ENCODE measurements at places on chromosomes 2 and 18.

- peak; percentile 34 for DNase-seq
These were observed 44.5 kb upstream of the C2orf74 start for GRCh38 chr2:61117534-61117933.

GRCh38 chr2:161031511-161031910, 128.7 kb upstream of the TANK start:
- DNase-seq, result no peak

DNA sequence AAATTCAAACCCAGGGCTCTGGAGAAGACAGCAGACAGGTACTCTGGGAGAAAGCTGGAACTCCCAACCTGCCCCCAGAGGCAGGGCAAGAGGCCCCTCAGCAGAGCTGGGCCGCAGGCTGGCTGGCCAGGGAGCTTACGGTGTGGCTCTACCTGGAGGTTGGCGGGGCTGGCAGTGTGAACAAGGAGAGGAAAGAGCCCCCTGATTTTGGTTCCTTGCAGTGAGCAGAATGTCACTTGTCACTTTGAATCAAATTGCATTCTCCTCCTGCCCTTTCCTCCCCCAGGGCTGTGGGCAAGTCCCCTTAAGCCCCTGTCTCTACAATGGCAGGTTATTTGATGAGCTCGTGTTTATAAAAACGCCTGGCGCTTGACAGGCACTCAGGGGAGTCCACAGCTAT, 32.6 kb downstream of the MYO7B start:
- no peak for DNase-seq

DNA sequence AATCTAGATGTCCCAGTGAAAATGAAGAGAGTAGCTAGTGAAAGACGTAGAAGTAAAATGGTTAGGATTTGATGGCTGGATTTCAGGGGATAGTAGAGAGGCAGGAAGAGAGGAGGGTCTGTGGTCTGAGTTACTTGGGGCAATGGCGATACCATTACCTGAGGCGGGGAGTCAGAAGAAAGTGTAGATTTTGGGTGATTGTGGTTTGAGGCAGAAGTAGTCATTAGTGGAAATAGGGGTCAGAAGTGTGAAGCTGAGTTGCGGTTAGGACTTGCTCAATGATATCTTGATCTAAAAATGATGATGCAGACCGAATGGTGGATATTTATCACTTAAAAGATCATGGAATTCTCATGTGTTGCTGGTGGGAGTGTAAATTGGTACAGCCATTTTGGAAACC, 41.0 kb downstream of the CEP192 start:
- no peak for DNase-seq

GRCh38 chr18:49169037-49169521, 218.3 kb upstream of the SMAD7 start:
- peak; percentile 74 for DNase-seq

- no peak for DNase-seq
These were observed 158.0 kb downstream of the ALK start for GRCh38 chr2:29763371-29763770.

DNA sequence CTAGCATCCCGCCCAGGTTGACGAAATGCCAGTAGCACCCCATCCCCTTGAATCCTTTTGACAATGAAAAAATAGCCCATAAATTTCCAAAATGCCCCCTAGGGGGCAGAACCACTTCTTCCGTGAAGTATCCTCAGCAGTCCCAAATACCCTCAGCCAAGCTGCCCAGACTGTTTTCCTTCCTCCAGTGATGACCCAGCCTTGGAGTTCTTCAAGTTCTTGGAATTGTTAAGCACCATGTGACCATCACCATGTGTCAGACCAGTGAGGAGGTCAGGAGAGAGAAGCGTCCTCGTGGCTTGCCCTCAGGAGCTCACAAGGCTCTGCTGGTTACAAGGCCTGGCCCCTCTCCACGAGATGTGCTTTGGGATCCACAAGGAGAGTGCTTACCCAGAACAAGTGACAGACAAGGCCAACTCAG, 1.4 kb upstream of the SLC23A3 start:
- DNase-seq, result no peak

DNA sequence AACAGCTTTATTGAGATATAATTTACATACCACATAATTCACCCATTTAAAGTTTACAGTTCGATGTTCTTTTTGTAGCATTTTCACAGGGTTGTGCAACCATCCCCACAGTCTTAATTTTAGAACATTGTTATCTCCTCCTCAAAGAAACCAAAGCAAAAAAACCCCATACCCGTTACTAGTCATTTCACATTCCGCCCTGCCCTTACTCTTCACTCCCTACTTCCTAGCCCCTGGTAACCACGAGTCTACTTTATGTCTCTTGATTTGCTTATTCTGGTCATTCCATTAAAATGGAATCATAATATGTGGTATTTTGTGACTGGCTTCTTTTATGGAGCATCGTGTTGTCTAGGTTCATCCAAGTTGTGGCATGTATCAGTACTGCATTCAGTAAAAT, 137.7 kb downstream of the TANC1 start:
- DNase-seq, result no peak

DNA sequence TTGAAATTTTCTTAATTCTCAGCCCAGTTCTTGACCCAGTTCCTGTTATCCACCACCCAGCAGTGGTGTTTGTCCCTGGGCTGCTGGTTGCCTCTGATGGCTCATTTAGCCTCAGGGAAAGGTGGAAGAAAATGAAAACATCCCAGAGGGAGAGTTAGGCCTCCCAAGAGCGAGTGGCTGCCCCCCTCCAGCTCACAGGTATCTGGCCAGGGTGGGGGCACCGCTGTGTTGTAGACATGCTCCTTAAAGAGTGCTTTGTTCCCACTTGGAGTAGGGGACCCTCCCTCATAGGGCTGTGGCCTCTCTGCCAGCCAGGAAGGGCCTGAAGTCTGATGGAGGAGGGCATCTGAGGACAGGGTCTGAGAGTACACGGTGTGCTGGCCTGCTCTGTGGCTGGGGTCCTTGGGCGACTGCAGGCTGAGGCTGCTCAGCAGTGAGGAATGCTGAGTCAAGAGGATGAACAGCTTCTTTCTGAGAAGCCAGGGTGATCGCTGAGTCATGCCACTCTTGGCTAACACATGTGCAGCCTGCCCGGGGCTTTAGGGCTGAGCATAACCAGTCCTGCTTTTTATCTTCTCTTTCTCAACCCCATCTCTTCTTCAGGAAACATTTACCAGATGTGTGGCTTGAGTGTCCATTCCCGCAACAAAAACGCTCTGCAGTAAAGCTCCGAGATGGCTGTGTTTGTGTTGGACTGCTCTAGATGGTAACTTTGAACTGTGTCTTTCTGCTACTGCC, 72.3 kb downstream of the IL1R2 start:
- no peak for DNase-seq

GRCh38 chr18:37483221-37483971, 82.2 kb downstream of the CELF4 start:
- no peak for DNase-seq

- no peak for DNase-seq
These were observed 16.2 kb downstream of the DOCK10 start for GRCh38 chr2:225025917-225026571.

GRCh38 chr2:174826051-174826450, 61.8 kb upstream of the CHRNA1 start:
- DNase-seq, result no peak

DNA sequence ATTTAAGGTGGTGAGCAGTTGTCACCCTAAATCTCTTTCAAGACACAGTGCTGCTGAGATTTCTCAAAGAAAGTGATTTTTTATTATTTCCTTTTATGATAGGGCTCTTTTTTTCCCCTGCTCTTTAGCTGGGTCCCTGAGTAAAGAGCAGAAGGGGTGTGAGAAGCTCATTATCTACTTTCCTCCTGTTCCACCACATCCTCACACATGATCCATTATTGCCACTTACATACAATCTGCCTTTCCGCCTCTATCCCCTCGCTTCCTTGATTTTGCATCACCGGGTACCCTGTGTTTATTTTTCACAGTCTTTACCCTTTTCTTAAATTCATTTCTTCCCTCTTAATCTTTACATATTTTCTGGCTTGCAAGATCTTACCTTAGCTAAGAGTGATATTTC, 93.9 kb upstream of the CCDC85A start:
- no peak for DNase-seq

DNA sequence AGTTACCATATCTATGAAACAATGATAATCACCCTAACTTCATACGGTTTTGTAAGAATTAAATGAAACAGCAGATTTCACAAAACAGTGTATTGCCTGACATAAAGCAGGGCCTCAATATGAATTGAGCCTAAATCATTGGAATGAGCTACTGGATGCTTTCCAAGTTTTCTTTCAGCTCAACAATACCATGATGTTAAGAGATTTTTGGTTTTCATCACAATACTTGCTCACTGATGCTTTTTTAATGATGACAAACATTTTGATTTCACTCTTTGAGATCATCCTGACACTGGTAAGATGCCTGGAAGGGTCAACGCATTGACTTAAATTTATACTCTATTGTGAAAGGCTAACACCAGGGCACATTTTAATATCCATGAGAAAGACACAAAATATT, 377.5 kb downstream of the ZNF521 start:
- DNase-seq, result no peak

GRCh38 chr18:5461041-5461440, 82.8 kb downstream of the EPB41L3 start:
- no peak for DNase-seq

- DNase-seq, result no peak
These were observed 962 bp downstream of the TANK start for GRCh38 chr2:161161074-161161706.

DNA sequence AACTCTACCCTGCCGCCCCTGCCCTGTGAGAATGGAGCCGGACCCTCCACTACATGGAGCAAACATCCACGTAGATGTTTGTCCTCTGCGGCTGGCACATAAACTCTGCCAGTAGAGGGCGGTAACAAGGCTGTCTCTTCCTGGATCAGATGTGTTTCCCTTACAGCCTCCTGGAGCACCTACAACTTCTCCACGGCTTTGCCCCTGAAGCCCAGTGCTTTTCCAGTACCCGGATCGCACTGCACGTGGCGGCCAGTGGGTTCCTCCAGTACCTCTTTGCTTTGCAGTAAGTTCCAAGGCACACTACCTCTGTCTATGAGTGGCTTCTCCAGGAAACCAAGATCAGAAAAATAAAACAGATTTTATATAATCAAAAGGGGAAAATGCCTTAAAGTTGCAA, 651.3 kb downstream of the DCDC2C start:
- DNase-seq, result no peak

DNA sequence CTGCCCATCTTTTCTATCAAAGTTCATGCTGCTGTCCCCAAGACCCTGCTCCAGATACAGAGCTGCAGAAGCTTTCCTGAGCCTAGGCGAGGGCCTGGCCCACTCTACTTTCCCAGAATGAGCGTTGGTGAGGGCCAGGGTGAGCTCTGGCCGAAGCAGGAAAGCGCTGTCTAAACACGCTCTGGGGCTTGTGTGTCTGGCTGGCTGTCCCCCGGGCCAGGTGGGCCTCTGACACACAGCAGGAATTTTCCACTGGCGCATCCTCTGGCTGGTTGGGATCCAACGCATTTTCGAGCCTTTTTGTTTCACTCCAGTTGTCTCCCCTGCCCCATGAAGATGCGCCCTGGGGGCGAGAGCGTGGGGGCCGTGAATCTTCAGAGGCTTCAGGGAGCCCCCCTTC, 17.8 kb upstream of the KCNK3 start:
- DNase-seq, result no peak

GRCh38 chr2:212864186-212864585, 287.2 kb downstream of the IKZF2 start:
- no peak for DNase-seq

DNA sequence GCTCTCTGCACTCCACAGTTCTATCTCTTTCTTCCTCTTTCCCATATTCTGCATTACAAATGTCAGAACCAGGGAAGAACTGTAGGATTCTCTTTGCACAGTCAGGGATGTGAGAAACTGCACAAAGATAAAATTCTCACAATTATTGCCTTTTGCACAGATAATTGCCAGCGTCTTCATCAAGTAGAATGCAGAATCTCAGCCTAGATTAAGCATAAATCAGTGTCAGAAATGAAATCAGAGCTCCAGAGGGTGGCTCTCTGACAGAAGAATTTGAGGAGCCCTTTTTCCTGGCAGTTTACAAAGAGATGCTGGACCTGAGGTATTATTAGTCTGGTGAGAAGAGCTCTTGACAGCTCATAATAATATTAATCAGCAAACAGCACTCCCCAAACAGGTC, 173.1 kb downstream of the PTH2R start:
- no peak for DNase-seq

DNA sequence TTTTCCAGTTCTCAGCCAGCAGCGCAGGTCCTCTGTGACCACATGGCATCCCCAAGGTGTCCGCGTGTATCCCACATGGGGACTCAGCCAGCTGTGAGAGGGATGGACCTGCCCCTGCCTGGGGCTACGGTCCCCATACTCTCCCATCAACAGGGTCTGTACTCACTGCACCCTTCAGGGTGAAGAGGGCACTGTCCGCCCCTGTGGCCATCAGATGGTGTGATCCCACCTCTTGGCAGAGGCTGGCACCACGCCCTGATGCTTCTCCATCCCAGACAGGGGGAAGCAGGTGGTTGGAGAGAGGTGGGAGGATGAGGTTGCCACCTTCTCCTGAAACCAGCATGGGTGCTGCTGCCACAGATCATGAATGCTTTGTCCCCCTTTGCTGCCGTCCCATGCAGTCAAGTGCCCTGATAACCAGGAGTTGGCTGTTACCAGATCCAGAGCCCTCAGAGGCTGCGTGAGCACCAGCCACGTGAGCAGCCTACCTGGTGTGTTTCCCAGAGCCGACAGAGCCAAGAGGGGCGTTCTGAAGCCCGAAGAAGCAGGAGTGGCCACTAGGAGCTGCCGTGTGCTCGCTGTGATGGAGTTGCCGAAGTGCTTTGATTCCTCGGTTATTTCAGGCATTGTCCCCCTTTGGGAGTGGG, 93.9 kb downstream of the SH3RF3 start:
- DNase-seq, result no peak

GRCh38 chr2:85158559-85159273, 25.5 kb downstream of the TCF7L1 start:
- no peak for DNase-seq

- DNase-seq, result no peak
These were observed 11.9 kb downstream of the NGEF start for GRCh38 chr2:233000886-233001750.

DNA sequence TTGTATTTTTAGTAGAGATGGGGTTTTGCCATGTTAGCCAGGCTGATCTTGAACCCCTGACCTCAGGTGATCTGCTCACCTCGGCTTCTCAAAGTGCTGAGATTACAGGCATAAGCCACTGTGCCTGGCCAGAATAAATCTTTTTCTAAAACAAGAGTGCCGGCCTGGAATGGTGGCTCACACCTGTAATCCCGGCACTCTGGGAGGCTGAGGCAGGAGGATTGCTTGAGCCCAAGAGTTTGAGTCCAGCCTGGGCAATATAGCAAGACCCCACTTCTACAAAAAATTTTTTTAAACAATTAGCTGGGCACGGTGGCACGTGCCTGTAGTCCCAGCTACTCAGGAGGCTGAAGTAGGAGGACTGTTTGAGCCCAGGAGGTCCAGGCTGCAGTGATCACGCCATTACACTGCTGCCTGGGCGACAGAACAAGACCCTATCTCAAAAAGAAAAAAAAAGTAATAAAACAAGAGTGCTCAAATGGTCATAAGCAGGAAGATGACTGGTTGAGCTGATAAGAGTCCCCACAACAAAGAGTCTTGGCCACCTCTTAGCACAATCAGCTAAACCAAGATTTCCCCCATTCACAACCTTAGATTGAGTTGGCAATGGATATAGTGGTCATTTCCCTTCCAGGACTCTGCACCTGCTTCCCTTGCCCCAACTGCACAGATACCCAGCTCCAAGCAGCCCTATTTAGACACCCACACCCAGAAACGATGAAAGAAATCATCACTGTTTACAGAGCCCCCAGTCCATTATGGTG, 5.8 kb upstream of the UCN start:
- no peak for DNase-seq

- no peak for DNase-seq
These were observed 2.9 kb upstream of the RRM2 start for GRCh38 chr2:10119601-10120157.
